ENCODE measurements at places on chromosomes 4 and X. TPM values are rescaled to one million over a fixed set of nuclear protein-coding genes. Genes with fewer than 3 reads are reported as not detected.
A peak's percentile ranks its signal among the peaks of the same experiment; 100 is the strongest.

The GYPB gene
- total RNA-seq: not detected

The NLGN3 gene
- 1.5 TPM for total RNA-seq

DNA sequence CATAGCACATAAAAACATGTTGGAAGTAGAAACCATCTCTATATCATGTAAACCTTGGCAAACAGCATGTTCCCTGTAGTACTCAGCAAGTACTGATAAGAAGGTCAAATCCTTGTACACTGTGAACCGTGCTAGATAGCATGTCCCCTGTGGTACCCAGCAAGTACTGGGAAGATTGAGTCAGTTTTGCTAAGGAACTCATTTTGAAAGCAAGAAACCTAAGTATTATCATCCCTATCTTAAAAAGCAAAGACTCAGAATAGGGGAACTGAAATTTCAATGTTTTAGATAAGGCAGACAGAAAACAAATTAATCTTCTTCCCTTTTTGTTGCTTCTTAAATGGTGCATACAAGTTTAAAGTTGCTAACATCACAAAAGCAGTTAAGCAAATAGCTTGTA lies 180.2 kb downstream of the RBM46 start:
- DNase-seq: no peak

DNA sequence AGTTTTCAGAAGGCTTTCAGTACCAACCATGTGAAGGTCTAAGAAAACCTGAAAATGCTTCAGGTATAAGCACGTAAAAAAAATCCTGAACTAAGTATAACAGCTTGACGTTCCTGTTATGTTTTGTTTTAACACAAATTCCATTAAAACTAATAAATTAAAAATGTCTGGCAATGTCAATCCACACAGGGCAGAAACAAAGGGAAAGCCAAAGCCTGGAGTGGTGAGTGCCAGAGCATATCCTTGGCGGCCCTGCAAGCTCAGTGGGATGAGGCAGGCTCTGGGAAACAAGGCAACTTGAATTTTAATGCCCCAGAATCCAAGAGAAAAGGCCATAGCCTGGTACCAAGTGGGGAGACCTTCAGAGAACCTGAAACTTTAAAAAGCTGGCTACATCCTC lies 78.2 kb downstream of the EPHA5 start:
- no peak for DNase-seq

GRCh38 chr4:139607502-139608060 lies 51.6 kb upstream of the SETD7 start:
- DNase-seq: peak; percentile 27
